Stimulated activated CD4-positive, alpha-beta T cell treated with anti-CD3 and anti-CD28 coated beads, Interleukin-15, amount 100 ng/mL, for 1 hour (primary cell): ENCODE measurements at places on chromosomes 13 and 19.

DNA sequence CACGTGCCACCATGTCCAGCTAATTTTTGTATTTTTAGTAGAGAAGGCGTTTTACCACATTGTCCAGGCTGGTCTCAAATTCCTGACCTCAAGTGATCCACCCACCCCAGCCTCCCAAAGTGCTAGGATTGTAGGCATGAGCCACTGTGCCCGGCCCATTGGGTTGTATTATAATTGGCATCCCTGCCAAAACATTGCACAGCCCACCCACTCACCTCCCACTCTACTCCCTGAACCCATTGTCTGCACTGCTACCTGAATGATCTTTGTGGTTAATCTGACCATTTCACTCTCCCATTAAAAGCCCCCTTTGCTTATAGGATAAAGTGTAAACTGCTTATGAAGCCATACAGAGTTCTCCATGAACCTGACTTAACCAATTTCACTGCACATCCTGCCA lies 26.3 kb upstream of the KCTD12 start:
- DNase-seq, result no peak

- no peak for DNase-seq
Measured at GRCh38 chr19:57212109-57212508, 18.7 kb upstream of the AURKC start.

GRCh38 chr13:99299920-99300341 lies 7.3 kb downstream of the GPR183 start:
- DNase-seq, result no peak

GRCh38 chr19:28836421-28836820 lies 376.5 kb downstream of the UQCRFS1 start:
- DNase-seq, result no peak

- DNase-seq, result no peak
Measured at GRCh38 chr19:3474010-3474409, 6.3 kb downstream of the SMIM24 start.

- DNase-seq, result no peak
Measured at GRCh38 chr13:58806401-58806800, 1174.9 kb downstream of the PCDH17 start.

DNA sequence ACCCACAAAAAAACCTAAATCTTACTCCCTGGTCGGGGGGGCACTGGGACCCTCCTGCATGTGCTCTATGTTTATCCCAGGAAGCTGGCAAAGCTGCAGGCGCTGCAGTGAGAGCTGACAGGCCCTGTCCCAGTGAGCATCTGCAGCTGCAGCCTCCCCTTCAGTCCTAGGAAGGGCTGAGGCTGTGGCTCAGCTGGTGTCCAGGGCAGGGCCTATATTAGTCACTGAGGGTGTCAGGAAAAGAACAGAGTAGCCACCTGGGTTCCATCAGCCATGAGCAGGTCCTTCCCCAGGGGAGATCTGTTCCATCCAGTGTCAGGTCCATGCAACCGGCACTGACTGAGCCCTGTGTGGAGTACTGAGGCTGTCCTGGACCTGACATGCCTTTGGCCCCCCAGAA lies 120.5 kb downstream of the TNFRSF19 start:
- no peak for DNase-seq

GRCh38 chr13:31951215-31951678 lies 80.3 kb upstream of the FRY start:
- no peak for DNase-seq

- DNase-seq, result no peak
Measured at GRCh38 chr19:46596008-46596407, 5.1 kb upstream of the CALM3 start.

- DNase-seq, result no peak
Measured at GRCh38 chr19:33247441-33247819, 21.8 kb upstream of the SLC7A10 start.

DNA sequence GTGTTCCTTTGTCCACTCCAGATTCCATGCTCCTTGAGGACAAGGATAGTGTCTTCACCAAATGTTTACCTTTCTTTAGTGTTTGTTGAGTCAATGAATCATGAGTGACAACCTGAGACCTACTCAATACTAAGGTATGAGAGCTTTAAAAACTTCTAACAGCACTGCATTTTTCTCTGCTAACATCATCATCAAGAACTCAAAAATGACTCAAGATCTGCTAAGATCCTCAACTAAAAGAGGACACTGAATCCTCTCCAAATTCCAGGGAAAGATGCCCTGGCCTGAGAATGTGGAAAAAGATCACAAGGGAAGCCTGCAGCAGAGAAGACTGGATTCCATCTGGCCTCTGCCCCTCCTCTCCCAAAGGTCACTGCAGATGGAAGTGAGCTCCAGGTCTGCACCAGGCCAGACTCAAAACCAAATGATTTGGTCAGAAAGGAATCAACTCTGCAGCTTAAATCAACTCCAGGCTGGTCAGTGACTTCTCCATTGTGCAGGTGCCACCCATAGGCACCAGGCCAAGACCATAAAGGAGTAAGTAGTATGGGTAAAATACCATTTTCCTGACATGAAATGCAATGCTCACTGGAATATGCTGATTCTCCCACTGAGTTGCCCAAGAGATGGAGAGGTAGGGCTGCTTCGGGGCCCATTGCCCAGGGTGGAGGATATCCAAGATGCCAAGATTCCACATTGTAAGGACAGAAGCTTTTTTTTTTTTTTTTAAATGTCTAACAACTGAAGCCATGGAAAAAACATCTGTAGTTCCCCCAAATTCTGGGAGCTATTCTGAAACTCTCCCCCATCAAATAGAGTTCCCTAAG lies 89.5 kb upstream of the DOCK9 start:
- DNase-seq, result no peak

DNA sequence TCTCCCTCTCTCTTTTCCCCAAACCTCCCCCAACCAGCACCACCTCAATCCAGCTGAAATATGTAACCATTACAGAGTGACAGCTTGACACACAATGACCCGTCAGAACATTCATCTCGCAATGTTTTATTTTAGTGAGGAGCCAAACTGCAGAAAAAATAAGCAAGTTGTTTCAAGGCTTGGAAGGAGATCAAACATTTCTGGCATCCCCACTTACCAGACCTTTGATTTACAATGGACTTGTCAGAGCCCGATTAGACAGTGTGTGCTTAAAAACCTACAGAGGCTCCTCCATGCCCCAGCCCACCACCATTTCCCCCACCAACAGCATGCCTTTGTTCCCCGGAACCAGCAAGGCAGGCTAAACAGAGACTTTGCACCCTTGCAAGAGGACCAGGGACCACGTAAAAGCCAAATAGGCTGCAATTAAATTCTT lies 382.8 kb upstream of the ZNF507 start:
- no peak for DNase-seq
